Activated CD4-positive, alpha-beta T cell treated with anti-CD3 and anti-CD28 coated beads, Interleukin-2, amount 10 ng/mL, durations not matched to agents 24 days and 14 days (primary cell): ENCODE measurements at places on chromosomes 4 and X.
A peak's percentile ranks its signal among the peaks of the same experiment; 100 is the strongest.

DNA sequence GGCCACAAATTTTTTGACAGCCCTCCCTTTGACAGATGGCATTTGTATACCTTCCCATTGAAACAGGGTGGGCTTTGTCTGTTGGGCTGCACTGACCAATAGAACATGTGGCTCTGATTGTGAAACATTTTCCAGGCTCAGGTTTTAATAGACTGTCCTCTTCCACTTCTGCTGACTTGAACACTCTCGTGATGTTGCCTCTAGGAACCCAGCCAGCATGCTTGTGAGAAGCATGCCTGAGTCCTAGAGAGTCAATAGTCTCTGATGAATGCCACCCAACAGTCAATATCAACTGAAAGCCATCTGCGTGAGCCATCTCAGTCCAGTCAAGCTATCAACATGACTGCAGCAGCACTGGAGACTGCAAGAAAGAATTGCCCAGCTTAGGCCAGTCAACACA, 290.0 kb downstream of the SLC7A11 start:
- H3K27me3 ChIP-seq: no peaks in the 10 kb centered on the region
- no peaks in the 10 kb centered on the region for H3K36me3 ChIP-seq
- DNase-seq: no peak
- no peak overlapping the region for H3K27ac ChIP-seq
- no peaks in the 10 kb centered on the region for H3K4me1 ChIP-seq

DNA sequence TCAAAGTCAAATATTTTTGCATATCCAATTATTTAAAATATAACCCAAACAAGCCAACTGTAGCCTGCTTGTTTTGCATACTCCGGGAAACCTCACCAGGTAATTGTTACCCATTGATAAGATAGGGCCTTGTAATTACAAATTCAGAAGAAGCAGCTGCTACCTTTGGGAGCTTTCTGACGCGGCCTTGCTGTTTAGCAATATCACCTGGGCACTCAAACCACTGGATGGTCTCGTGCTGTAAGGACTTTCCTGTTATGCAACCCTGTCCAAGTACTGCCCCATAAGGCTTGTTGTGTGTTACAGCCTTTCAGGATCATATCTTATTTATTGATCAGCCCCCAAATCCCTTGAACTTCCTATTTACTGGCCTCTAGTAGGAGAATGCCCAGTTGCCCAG, 52.1 kb downstream of the HS3ST1 start:
- H3K4me3 ChIP-seq: no peak overlapping the region
- no peak for DNase-seq
- no peaks in the 10 kb centered on the region for H3K36me3 ChIP-seq

DNA sequence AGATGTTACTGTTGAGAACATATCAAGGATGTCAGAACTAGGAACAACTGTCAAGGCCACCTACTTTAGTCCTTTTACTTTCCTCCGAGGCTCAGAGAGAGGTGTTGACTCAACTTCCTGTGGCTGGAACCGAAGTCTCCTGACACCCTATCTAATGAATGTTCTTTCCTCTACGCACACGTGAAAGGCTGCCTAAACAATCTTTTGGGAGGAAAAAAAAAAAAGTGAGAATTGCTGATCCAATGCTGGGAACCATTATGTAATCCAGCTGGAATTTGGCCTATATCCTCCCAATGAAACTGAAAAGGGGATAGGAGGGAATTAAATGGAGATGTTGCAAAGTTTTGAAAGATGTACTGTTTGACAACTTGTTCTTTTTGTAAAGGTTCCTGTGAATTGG, 8.3 kb upstream of the MAP7D3 start:
- H3K27ac ChIP-seq: peak overlapping the region; percentile 82
- peak overlapping the region; percentile 36 for H3K4me3 ChIP-seq
- H3K36me3 ChIP-seq: no peaks in the 10 kb centered on the region
- no peaks in the 10 kb centered on the region for H3K27me3 ChIP-seq
- DNase-seq: peak; percentile 68

DNA sequence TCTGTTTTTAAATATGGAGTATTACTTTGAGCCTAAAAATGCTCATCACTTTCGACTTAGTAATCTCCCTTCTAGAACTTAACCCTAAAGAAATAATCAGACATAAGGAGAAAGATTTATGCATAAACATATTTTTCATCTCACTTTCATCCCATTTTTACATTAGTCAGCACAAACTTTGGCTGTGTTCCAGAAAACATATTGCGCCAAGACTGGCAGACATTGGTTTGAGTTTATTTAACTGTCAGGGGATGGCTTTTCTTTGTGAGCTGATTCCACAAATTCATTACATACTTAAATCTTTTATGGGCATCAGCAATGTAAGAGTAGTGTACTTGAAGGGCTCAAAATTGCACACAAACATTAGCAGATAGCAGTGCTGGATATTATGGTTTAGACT, 23.7 kb downstream of the MAOA start:
- H3K4me1 ChIP-seq: no peaks in the 10 kb centered on the region
- no peak overlapping the region for H3K4me3 ChIP-seq
- no peaks in the 10 kb centered on the region for H3K36me3 ChIP-seq
- no peaks in the 10 kb centered on the region for H3K27me3 ChIP-seq

- H3K27me3 ChIP-seq: peaks cover 3% of the 10 kb centered on the region
- no peak overlapping the region for H3K27ac ChIP-seq
- DNase-seq: no peak
- H3K4me1 ChIP-seq: no peaks in the 10 kb centered on the region
Measured at GRCh38 chrX:46386511-46386910, 158.7 kb downstream of the ZNF674 start.

DNA sequence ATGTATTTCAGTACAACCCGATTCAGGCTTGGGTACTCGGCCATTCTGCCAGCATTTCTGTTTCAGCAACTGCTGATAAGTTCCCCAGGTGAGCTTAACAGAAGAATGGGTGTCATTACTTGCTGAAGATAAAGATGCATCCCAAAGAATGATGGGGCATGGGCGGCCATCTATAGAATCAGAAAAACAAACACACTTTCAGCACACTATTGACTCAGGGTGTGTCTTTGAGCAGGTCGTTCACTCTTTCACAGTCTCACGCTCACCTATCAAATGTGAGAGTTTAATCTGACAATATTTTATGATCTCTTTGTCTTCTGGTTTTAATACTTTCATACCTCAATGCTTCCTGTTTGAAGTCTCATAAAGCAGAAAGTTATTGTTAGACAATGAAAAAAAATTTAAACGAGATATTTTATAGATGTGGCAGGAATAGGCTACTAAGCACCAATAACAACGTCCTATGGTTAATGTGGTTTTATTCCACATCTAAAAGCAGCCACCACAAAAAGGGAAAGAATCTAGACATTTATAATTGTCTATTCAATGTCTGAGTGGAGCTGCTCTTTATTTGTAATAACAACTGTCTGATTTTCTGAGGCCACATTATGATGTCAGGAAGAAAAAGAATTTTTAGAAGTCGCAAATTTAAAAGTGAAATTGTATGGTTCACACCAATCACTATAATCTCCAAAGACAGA, 17.0 kb downstream of the GASK1B start:
- H3K4me3 ChIP-seq: no peak overlapping the region
- H3K4me1 ChIP-seq: no peaks in the 10 kb centered on the region
- H3K27me3 ChIP-seq: no peaks in the 10 kb centered on the region
- DNase-seq: no peak
